ENCODE measurements at places on chromosomes 16 and 17.

DNA sequence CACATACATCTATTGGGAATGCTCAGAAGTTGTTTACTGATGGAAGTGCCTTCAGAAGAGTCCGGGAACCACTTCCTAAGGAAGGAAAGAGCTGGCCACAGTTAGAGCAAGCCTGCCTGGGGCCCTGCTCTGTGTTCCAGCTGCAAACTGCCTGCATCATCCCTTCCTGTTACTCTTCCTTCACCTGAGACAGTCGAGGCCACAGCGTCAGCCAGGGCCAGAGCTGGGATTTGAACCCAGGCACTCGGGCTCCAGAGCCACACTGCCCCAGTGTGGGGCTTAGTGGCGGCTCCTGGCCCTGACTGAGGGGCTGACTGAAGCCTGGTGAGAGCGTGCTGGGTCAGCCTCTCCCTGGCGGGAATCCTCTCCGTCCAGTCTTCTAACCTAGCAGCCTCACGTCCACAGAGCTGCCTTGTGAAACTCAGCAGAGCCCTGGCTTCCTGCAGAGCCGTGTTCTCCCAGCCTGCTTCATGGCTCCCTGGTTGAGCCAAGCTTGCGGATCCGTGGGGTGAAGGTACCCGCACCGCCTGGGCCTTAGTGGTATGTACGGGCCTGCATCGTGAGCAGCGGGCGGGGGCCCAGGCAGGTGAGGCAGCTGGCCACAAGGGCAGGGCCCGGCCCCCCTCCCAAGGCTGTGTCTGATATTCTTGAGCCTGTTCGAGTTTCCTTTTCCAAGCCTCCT, 4.6 kb upstream of the C17orf99 start:
- no peak for DNase-seq

GRCh38 chr16:2468725-2469398, 2.2 kb upstream of the NTN3 start:
- DNase-seq: peak; percentile 65

GRCh38 chr16:19935694-19936093, 51.0 kb upstream of the GPRC5B start:
- no peak for DNase-seq

- no peak for DNase-seq
Measured at GRCh38 chr17:13283606-13284005, 265.8 kb upstream of the ELAC2 start.

GRCh38 chr17:16945136-16945482, 26.8 kb downstream of the TNFRSF13B start:
- DNase-seq: no peak

DNA sequence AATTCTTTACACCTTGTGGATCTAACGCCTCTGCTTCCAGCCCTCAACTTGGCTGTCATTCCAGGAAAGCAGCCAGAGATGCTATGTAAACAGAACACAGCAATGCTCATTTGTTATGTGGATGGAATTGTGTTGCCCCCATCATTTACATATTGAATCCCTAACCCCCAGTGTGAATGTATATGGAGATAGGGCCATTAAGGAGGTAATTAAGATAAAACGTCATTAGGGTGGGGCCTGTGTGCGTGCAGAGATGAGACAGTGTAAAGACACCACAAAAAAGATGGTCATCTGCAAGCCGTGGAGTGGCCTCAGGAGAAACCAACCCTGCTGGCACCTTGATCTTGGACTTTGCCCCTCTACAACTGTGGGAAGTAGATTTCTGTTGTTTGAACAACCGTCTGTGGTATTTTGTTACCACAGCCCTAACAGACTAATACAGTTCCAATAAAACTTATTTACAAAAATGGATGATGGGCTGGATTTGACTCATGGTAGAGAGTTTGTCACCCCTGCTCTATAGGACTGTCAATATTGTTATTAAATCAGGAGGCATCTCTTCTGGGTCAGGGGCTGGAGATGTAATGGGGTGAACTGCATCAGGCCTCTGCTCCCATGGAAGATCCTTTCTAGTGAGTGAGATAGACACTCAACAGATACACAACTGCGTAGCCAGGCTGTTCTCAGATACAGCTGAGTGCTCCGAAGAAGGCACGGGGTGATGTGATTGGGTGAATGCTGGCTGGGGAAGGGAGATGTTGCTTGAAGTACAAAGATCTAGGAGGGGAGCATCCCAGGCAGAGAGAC, 339.0 kb downstream of the SNX29 start:
- peak; percentile 35 for DNase-seq
